ENCODE measurements at places on chromosomes 4 and X.

- peak; percentile 77 for DNase-seq
Observed at GRCh38 chr4:40124690-40125089, 68.0 kb downstream of the N4BP2 start.

GRCh38 chr4:112513971-112514646, 1.9 kb downstream of the NEUROG2 start:
- DNase-seq, result no peak

DNA sequence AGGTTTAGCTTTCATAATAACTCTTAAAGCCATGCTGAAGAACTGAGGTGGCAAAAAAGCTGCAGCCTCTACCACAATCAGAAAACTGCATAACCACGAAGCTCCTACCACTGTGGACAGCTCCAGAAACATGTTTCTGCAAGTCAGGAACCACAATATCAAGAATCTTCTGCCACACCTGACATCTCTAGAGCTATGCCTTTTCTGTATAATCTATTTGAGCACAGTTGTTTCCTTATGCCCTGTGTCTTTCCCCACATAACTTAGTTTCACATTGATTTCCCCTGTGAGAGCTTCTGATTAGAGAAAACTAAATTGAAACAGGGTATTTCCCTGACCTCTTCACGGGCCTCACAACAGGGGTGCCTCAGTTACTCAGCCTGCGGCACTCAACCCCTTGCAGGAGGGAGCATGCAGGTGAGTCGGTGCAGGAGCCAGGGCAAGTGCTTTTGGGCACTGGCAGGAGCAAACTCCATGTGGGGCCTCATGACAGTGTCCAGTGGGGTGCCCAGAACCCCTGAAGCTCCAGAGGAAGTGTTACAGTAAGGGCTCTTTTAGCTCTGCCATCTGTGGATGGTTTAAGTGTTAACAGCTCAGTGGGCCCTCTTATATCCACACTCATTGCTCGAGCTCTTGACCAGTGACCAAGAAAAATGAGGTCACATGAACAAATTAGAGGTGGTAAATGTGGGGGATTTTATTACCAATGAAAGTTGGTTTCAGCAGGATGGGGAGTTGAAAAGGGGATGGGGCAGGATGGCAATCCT, 132.8 kb upstream of the BMP3 start:
- no peak for DNase-seq

DNA sequence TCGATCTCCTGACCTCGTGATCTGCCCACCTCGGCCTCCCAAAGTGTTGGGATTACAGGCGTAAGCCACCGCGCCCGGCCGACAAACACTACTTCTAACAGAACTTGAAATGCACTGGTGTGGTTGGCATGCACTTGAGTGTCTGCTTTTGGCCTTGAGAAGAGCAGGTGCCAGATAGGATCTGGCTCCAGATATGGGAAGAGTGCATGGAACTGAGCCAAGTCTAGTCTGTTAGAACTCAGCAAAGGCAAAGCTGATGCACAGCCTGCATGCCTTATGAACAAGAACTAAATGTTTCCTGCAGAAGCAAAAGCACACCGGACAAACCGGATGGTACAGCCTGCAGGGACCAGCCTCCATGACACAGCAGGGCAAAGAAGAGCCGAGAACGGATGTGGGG, 35.1 kb upstream of the TBL1X start:
- no peak for DNase-seq

GRCh38 chr4:181312066-181312465, 931.1 kb upstream of the TENM3 start:
- DNase-seq, result no peak

DNA sequence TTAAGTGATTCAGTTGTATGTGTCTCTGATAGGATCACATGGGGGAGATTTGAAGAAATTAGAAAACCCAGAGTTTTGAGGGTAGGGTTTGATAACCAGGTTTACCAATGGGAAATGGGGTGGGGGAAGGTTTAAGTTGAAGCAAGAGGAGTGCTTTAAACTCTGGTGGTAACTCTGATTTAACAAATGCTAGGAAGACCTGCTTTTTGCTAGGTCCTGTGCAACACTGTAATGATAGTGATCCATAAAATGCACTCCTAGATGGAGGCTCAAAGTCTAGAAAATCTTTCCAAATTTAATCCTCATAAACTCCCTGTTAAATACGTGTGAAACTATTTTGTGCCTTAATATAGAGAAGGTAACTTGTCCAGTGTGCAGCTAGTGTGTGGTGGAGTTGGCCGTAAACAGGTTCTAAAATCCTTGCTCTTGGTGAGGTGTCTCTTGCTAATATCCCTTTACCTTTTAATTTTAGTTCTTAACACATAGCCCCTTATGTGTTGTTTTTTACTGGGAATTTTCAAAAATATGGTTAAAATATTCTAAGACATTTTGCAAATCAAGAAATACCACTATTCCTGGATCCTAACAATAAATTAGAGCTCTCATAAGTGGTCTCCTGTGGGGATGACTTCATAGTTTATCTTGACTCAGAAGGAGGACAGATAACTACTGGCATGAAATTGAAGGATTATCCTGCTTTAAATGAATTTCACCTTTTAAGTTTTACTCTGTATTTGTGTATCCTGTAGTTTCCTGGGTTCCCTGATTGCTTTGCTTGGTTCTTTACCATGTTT, 4.1 kb downstream of the RPL34 start:
- no peak for DNase-seq

Measured in central memory CD4-positive, alpha-beta T cell (primary cell).